ENCODE measurements at places on chromosomes 5 and 9. TPM values are rescaled to one million over a fixed set of nuclear protein-coding genes. Genes with fewer than 3 reads are reported as not detected.

The GPR150 gene
- polyA plus RNA-seq = 0.07 TPM

The TNFSF15 gene
- polyA plus RNA-seq = 0.89 TPM

The TAF11L10 gene
- polyA plus RNA-seq = not detected

The MEIKIN gene
- not detected for polyA plus RNA-seq

The SELENOP gene
- 11.2 TPM for polyA plus RNA-seq
